ENCODE measurements at places on chromosomes 2 and 18.

DNA sequence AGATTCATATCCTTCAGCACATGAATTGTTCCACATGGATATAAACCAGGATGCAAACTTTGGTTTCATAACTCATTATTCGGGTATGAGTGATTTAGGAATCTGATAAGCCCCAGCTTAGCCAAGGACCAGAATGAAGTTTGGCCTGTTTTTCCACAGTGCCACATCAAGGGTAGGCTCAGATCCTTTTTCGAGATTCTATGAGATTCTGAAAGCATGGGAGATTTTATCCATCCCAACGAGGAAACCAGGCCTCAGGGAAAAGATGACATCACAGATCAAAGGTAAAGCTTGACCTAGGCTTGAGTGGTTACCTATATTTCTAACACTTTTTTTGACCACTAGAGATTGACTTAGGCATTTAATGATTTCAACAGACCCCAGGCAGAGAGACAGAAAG is 590.8 kb upstream of the PKDCC start:
- DNase-seq = no peak

DNA sequence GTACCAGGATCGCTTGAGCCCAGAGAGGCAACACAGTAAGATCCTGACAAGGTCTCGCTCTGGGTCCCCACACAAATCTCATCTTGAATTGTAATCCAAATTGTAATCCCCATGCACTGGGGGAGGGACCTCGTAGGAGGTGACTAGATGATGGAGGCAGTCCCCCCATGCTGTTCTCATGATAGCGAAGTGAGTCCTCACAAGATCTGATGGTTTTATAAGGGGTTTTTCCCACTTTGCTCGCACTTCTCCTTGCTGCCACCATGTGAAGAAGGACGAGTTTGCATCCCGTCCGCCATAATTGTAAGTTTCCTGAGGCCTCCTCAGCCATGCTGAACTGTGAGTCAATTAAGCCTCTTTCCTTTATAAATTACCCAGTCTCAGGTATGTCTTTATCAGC is 46.0 kb upstream of the SERTAD2 start:
- DNase-seq = no peak

- DNase-seq = no peak
Measured at GRCh38 chr2:70258532-70258875, 567 bp downstream of the PCYOX1 start.

DNA sequence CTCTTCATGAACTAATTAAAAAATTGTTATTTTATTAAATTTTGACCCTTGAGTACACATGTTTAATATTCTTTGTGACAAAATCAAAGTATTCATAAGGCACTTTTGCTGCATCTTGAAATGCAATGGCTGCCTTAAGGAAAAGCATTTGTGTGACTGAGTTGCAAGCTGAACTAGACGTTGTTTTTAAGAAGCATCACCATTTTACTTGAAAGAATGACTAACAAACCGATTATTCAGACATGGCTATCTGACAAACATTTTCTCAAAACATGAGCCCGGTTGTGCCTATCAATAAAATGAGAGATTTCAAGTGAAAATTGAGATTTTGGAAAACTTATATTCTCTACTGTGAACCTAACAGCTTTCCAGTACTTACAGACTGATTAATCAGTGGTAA is 2.8 kb downstream of the GCFC2 start:
- DNase-seq = no peak

GRCh38 chr2:56314371-56314770 is 130.6 kb downstream of the CCDC85A start:
- no peak for DNase-seq

DNA sequence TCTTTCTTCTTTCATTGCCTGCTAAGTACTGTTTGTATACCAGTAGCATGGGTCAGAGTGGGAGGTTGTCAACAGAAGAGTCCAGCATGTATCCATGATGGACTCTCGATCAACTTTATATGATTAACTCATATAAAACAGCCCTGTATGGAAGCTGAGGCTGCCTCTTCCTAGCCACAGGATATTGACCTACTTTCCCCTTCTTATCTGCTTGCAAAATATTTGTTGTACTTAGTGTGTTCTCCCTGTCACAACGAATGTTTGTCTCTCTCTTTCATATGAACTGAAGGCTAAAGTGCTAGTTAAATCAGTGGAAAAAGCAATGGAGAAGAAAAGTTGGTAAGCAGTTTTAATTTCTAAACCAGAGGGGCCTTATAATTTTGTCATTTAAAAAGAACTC is 17.8 kb downstream of the MYO1B start:
- DNase-seq = no peak

GRCh38 chr18:6103741-6104140 is 208.4 kb upstream of the TMEM200C start:
- no peak for DNase-seq

DNA sequence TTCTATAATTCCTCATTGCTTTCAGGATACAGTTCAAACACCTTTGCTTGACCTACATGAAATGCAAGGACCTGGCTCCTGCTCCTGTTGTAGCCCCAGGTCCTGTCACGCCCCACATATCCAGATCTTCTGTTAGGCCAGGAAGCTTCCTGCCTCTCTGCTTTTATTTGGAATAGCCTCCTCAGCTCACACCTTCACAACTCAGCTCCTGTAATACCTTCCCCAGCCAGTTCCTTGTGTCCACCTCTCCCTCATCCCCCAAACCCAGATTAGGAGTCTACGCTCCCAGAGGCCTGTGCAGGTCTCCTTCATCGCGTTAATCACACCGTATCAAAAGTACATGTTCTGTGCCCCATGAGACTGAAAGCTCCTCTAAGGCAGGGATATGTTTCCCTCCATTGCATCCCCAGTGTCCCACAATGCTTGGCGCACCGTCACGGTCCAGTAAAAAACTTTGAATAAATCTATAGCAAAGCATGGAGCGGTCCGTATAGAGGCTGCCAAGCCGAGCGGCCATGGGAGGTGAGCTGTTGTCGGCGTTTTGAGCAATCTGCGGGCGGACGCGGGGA is 371 bp downstream of the MDH1B start:
- peak; percentile 1 for DNase-seq

GRCh38 chr2:221467610-221468009 is 104.5 kb downstream of the EPHA4 start:
- DNase-seq = no peak

- DNase-seq = peak; percentile 61
Measured at GRCh38 chr2:196143730-196144131, 27.6 kb downstream of the STK17B start.

GRCh38 chr2:202015471-202015870 is 18.2 kb upstream of the FZD7 start:
- DNase-seq = no peak

- DNase-seq = no peak
Measured at GRCh38 chr2:124343827-124344498, 318.9 kb downstream of the CNTNAP5 start.

DNA sequence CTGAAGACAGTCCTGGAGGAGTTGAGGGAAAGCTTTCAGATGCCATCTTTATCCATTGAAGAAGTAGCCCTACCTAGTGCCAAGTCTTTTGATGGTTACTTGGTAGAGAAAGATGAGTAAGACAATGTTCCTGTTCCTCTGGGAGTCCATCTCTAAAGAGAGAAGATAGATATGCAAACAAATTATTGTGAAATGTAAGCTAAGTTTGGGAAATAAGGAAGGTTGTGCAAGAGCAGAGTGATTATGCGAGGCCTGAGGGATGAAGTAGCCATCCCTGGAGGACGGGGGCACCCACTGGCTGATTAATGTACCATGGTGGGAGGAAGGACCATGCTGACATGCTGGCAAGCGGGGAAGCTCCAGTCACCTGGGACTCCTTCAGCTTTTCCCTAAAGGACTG is 994 bp upstream of the DTNA start:
- DNase-seq = peak; percentile 77

- DNase-seq = no peak
Measured at GRCh38 chr2:173602153-173602795, 247.6 kb downstream of the CDCA7 start.

- DNase-seq = no peak
Measured at GRCh38 chr2:40148334-40148733, 303.6 kb downstream of the SLC8A1 start.

DNA sequence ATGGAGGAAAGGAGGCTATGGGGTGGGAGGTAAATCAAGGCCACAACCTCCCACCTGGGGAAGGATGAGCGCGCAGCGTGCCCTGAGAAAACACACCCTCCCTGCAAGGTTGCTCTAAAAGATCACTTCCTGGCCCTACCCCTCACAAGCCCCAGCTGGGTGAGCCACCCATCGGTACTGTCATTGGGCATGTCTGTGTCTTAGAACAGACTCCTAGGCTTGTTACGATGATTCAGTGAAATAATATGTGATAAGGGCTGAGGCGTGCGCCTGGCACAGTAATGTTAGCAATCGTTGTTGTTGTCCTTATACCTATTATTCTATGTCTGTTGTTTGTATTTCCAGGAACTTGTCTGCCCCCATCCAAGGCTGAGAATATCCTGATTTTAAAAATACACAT is 175.1 kb downstream of the ZFP36L2 start:
- DNase-seq = no peak

DNA sequence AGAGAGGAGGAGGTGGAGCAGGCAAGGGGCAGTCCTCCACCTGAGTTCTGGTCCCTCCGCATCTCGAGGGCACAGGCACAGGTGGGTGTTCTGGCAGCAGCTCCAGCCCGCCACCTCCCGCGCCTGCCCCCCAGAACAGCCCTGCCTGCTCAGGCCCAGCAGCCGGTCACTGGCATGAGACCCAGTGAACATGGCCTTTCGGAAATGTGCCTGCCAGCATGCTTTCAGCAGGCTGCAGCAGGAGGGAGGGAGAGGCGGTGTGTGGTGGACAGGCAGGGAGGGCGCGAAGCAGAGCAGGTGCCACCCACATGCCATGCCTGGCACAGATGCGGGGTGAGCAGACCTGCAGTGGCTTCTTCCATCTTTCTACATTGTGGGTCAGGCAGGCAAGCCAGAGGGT is 3.4 kb upstream of the OR6B3 start:
- no peak for DNase-seq

DNA sequence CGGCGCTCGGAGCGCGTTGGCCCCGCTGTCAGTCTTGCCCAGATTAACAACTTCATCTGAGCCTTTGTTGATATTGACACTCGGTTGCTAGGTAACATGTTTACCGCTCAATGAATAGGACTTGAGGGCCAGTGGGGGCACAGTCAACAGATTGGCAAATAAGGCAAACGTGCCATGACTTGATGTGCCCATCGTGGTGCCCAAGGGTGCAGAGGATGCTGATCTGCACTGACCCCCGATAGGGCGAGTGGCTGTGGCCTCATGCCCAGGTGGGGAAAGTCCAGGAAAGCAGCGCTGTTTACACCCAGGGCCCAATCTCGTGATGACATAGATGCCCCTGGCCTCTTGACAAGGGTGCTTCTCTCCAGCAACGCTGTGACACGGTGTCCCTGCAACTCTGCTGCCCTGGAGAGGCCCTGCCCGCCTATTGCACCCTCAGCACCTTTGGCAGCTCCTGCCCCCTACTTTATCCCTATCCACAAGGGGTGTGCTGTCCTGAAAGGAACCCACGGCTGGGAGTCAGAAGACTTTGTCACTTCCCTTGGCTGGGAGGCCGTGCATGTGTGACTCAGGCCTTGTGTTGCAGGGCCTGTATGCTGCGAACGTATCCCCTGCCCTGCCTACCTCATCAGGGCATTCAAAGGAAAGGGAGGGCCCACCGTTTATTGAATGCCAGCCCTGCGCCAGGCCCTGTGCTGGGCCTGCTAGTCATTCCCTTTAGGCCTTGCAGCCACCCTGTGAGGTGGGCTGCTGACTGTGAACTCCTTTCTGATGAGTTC is 158.0 kb downstream of the INHBB start:
- DNase-seq = peak; percentile 42

DNA sequence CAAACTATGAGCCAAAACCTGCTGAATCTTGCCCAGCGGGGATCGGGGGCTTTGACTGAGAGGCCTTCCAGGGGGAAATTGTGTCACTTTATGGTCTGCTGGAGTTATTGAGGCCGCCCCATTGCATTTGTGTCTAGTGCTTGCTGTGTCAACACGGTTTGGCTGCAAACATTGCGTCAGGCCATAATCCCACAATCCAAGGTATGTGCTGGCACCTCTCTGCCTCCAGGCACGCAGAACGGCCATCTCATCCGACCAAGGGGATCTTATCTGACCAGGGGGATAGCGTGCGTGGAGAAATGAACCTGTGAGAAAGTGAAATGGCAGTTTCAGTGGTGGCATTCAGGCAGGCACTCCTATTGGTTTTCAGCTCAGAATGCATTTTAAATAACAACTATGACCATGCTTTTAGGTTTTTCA is 18.1 kb upstream of the LYPD6B start:
- DNase-seq = no peak

DNA sequence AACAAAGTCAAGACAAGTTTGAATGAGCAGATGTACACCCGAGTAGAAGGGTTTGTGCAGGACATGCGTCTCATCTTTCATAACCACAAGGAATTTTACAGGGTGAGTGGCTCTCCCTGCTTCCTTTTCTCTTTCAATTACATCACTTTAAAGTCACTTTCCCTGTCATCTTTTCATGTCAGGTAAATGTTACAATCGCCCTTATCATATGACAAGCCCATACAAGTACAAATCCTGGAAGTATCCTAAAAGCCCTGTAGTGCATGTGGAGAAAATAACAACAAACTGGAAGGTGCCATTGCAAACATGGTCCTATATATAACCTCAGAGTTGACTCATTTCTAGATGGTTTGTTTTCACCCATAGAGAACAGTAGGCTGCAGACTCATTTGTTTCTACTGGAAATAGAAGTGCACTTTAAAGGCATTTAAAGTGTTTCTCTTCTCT is 126.0 kb downstream of the SP100 start:
- no peak for DNase-seq

DNA sequence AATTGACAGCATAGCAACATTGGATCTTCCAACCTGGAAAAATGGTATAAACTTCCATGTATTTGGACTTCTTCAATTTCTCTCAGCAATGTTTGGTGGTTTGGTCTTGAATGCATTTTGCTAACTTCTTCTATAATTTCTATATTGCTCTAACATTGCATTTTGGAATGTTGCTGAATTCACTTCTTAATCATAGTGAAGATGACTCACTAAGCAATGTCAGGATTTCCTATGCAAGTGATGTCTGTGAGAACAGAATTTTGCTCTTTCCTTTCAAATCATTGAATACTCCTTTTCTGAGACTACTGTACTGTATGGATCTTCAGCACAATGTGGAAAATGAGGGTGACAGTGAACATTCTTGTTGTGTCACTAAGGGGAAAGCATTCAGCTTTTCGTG is 28.9 kb upstream of the CDH19 start:
- DNase-seq = peak; percentile 50

GRCh38 chr18:3122851-3123250 is 96.9 kb downstream of the MYOM1 start:
- DNase-seq = no peak

DNA sequence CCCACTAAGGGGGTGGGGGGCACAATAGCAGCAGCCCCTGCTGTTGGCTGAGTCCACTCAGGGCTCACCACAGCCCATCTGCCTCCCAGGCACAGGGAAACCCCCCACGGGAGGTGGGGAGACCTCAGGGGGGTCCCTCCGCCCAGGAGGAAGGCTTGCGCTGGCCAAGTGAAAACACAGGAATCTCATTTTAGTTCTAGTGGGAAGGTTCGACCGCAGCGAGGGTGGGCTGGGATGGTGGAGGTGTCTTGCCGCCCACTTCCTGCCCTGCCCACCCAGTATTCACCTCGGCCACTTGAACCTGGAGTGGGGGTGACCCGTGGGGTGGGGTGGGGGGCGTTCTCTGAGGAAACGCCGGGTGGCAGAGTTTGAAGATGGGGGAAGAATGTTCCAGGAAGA is 6.9 kb upstream of the BOK start:
- DNase-seq = no peak
